ENCODE measurements at places on chromosomes 3 and 15. TPM values are rescaled to one million over a fixed set of nuclear protein-coding genes. Genes with fewer than 3 reads are reported as not detected.

The ACTR8 gene
- 28.8 TPM for total RNA-seq

The TMEM42 gene
- total RNA-seq = 12.8 TPM

DNA sequence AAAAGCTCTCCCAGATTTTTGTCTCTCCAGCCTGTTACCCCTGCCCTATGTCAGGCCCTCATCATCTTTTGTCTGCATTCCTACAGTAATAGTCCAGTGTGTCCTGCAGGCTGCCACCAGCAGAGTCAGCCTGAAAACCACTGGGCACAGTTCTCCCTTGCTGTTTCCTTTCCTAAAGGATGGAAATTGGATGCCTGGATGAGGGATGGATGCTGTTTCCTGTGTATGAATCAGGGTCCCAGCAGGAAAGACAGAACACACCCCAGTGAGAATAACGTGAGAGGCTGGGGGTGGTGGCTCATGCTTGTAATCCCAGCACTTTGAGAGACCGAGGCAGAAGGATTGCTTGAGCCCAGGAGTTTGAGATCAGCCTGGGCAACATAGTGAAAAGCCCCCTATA lies 3.3 kb upstream of the SNX33 start:
- H3K4me3 ChIP-seq = no peak overlapping the region
- peaks cover 13% of the 10 kb centered on the region for H3K4me1 ChIP-seq
- H3K27me3 ChIP-seq = no peaks in the 10 kb centered on the region
- H3K27ac ChIP-seq = no peak overlapping the region

DNA sequence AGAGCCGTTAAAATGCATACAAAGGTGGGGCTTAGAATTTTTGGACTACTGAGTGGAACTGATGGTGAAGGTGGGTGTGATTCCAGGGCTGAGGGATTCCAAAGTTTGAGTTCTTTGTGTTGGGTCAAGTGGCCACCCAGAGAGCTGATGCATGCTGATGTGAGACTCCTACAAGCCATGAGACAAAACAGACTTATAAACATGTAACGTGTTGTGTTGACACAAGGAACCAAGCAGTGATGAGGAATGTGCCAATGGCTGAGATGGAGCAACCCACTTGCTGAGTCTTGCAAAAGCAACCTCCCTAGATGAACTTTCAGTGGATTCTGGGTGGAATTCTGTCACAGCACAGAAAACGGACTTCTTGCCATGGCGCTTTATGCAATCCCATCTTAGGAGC lies 289.0 kb downstream of the TLE3 start:
- peak; percentile 46 for DNase-seq
- H3K4me3 ChIP-seq = no peak overlapping the region
- no peaks in the 10 kb centered on the region for H3K27me3 ChIP-seq
- H3K4me1 ChIP-seq = no peaks in the 10 kb centered on the region
- H3K36me3 ChIP-seq = no peaks in the 10 kb centered on the region
